ENCODE measurements at places on chromosomes 7 and 10. TPM values are rescaled to one million over a fixed set of nuclear protein-coding genes. Genes with fewer than 3 reads are reported as not detected.

SLC13A4 gene
- polyA plus RNA-seq, result 0.28 TPM

CASTOR2 gene
- polyA plus RNA-seq, result not detected

ACSL5 gene
- 54.8 TPM for polyA plus RNA-seq

IFIT1 gene
- 16.1 TPM for polyA plus RNA-seq

CYP3A5 gene
- 0.58 TPM for polyA plus RNA-seq

WNT16 gene
- polyA plus RNA-seq, result not detected

OR2A42 gene
- 0.12 TPM for polyA plus RNA-seq

GNGT1 gene
- not detected for polyA plus RNA-seq

DCLRE1A gene
- polyA plus RNA-seq, result 14.6 TPM

CDHR1 gene
- 0.15 TPM for polyA plus RNA-seq

SPDYE11 gene
- 0.94 TPM for polyA plus RNA-seq

CALCR gene
- polyA plus RNA-seq, result not detected
